CD4-positive, alpha-beta T cell treated with Interleukin-12 subunit alpha and Interleukin-12 subunit beta, for 1 hour (primary cell): ENCODE measurements at places on chromosomes 7 and 10.

DNA sequence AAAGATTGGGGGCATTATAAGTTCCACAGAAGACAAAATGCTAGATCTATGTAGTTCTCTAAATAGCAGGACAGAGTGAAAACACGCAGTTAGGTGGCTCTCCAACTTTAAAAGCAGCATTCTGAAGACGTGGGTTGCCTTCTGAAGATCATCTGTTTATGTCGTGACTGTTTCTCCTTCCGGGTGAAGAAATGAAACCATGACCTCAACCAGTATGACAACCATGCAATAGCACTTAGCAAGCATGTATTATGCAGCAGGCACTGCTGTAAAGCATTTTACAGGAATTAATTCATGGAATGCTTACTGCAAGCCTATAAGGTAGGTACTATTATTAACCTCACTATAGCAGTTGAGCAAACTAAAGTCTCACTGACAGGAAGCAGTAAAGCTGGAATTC lies 125.2 kb downstream of the SLC25A13 start:
- DNase-seq: no peak

GRCh38 chr10:61272781-61273180 lies 180.4 kb downstream of the TMEM26 start:
- no peak for DNase-seq

- no peak for DNase-seq
These were observed 189.2 kb downstream of the SEMA3D start for GRCh38 chr7:84997626-84998025.

GRCh38 chr10:4596951-4597350 lies 229.1 kb upstream of the AKR1E2 start:
- no peak for DNase-seq

DNA sequence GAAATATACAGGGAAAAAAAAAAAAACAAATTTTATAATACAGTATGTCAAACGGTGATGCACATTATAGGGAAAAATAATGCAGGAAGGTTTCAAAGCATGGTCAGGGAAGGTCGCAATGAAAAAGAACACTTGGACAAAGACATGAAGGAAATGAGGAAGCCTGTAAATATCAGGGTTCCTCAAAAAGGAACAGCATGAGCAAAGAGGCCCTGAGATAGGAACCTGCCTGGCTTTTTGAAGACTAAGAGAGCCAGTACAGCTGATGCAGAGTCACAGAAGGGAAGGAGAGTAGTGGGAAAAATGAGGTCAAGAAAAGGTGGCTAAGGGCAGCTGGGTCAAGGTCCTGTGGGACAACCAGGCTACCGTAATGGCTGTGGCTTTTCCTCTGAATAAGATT lies 1.9 kb downstream of the VPS41 start:
- no peak for DNase-seq

GRCh38 chr7:47576031-47576865 lies 5.7 kb downstream of the TNS3 start:
- no peak for DNase-seq

GRCh38 chr7:122881324-122881723 lies 4.9 kb downstream of the CADPS2 start:
- no peak for DNase-seq

DNA sequence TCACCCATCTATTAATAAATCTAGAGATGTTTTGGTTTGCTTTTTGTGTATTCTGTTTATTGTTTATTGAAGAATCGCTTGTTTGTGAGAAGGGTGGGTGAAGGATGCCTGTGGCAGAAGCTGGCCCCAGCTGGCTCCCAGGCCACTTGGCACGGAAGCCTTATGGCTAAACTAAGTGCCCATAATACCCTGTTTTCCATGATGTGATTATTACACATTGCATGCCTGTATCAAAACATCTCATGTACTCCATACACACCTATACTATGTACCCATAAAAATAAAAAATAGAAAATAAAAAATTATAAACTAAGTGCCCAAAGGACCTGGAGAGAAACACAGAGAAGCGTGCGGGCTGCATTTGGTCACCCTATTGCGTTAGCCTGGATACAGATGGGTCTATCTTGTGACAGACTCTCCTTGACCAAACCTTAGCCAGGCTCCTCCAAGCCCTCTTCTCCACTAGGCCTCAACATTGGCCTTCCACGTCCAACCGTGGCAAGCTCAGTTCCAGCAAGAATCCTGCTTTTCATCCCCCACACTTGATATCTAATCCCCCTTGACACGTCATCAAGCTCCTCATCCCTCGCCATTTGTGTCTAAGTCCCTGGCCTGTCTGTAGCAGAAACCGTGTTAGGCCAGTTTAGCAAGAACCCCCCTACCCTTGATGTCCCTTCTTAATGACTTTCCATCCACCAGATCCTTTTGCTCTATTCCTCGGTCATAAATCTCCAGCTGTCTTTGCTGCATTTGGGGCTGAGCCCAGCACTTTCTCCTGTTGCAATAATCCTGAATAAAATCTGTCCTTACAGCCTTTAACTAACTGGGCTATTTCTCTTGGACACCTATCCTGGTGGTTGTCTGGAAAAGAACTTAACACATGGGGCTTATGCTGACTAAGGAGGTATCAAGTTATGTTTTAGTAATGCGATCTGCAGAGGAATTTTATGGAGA lies 245.2 kb downstream of the TNS3 start:
- DNase-seq: no peak

DNA sequence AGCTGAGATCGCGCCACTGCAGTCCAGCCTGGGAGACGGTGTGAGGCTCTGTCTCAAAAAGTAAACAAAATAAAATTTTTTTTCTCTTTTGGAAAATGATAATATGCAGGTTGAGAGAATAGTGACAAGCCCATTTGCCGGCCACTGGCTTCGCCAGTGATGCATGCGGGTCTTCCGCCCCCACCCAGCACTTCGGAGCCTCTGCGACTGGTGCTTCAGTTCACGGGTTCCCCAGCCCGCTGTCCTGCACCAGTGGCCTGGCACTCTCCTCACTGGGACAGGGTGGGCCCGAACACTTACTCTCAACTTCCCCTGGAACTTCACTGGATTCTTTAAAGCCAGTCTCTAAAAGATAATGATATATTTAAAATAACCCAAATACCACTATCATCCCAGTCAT lies 2.7 kb downstream of the SUN1 start:
- no peak for DNase-seq

DNA sequence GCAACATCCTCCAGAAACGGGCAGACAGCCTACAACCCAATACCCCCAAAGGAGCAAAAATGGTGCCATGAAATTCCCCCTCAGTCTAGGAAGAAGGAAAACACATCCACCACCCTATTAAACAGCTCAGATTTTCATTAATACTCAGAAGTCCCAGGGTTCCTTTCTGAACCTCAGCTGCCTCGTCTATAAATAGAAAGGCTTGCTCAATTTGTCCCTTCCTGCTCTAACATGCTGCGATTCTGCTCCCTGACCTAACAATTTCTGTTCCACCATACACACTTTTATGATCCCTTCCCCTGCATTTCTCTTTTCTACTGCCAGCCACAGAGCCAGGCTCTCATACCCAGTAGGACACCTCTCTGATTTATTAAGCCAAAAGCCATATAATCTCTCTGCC lies 68.1 kb downstream of the MTERF1 start:
- no peak for DNase-seq

GRCh38 chr7:23043441-23043840 lies 29.5 kb upstream of the HYCC1 start:
- DNase-seq: no peak

DNA sequence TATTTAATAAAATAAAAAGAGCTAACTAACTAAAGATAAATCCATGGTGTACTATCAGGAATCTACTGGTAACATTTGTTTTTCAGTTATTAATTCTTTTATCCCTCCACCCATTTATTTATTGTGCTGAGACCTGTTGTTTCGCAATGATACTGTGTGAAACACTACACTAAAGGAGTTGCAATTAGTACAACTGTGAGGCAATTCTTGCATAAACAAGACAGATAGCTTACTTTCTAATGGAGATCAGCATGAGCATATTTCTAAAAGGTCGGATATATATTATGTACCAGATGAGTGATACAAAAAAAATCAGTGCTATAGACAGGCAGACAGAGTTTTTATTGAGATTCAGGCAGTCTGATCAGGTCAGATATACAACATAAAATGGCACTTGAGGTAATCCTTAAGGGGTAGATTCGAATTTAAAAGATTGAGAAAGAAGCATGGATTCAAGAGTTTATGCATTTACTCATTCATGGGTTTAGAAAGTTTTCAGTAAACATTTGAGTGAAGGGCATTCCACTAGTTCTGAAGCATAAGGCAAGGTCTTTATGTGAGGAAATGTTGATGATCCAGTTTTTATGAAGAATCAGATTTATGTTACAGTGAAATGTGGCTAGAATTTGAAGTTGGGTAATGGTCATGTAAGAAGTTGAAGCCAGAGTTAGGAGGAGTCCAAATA lies 147.6 kb downstream of the POLR1F start:
- DNase-seq: no peak

- DNase-seq: no peak
These were observed 56.6 kb upstream of the CALD1 start for GRCh38 chr7:134722786-134723322.

GRCh38 chr10:11909618-11910017 lies 86.5 kb downstream of the PROSER2 start:
- DNase-seq: no peak

- no peak for DNase-seq
These were observed 8.5 kb downstream of the RASSF4 start for GRCh38 chr10:44968091-44968490.

DNA sequence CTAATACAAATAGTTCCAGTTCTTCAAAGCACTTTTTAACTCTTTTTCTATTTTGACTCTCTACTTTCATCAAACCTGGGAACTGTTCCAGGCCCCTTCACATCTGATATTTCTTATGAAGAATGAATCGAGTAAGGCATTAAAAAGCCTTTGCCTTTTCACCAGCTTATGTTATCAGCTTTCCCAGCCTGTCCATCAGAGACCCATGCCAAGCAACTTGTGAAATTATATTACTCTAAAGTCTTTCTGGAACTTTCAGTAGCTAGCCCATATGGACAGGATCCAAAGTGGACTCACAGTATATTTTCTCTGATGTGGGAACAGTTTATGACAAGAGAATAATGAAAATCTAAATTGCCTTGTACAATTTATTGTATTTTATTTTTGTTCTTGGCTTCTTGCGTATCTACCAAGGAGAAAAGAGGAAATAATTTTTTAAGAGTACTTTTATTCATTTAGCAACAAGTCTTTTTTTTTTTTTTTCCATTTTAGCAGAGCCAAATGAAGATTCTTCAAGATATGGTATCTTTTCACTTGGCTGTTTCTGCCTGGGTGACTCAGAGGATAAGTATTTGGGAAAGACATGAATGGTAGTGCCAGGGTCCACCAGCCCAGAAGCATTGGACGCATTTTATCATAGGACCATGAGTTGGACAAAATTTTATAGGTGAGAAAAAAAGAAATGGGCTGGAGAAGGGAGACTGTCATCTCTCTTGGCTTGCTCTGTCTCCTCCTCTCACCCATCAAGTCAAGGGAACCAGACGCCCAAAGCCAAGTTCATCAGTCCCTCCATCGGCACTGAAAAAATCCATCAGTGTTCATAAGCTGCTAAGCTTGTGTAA lies 195.8 kb upstream of the NEBL start:
- DNase-seq: no peak

GRCh38 chr10:13160934-13161856 lies at the start of gene MCM10:
Gene MCM10 (plus strand): TSS chr10:13161558. CDS start chr10:13164203, 2,645 bp downstream.
- DNase-seq: peak; percentile 98

GRCh38 chr10:128721963-128722445 lies 595.8 kb upstream of the MKI67 start:
- no peak for DNase-seq

DNA sequence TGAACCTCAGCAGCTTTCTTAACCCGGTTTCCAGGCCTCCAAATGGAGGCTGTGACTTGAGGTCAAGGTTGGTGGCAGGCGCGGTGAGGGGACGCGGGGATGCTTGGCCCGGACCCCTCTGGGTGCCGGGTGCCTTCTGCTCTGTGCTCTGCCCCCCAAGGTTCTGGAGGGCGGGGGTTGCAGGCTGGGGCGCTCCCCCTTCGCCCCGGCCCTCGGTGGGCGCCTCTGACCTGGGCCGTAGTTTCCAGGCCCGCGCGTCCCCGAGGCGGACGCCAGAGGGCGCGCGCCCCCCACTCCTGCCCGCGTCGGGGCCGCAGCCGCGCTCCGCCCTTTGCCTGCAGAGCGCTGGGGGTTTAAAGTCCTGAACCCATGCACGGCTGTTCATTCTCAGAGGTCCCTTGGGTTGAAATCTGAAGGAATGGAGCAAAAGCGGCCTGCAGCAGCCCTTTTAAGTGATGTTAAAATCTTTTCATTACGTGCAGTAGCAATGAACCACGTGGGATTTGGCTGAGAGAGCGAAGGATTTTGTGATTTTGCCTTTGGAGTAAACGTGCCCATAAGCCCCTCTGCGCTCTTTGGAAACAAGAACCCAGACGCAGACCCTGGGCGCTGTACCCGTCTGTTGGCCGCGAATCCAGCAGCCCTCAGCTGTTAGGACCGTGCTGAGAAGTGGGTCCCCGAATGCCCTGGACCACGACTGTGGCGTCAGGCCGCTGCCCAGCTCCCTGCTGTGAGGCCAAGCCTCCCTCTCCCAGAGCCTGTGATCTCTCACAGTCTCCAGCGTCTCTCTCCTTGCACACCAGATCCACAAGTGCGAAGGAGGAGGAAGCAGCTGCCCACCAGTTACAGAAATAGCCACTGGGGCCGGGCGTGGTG lies 135.0 kb downstream of the ACTR3B start:
- no peak for DNase-seq

GRCh38 chr10:127875449-127875765 lies 17.3 kb downstream of the CLRN3 start:
- no peak for DNase-seq

GRCh38 chr10:126111516-126111915 lies 215.2 kb downstream of the FANK1 start:
- DNase-seq: no peak

DNA sequence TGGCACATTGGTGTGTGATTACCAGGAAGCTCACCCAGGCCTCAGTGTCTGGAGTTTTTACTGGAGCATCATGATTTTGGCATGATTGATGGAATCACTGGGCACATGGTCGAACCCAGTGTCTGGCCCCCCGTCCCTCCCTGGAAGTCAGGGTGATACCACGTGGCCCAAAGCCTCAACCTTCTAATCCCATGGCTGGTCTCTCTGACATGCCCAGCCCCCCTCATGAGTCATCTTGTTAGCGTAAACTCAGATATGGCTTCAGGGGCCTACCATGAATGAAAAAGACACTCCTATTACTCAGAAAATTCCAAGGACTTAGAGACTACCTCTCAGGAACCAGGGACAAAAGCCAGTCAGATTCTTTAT lies 109.3 kb downstream of the GRK5 start:
- DNase-seq: no peak

GRCh38 chr7:120838281-120838682 lies 19.7 kb downstream of the TSPAN12 start:
- no peak for DNase-seq

DNA sequence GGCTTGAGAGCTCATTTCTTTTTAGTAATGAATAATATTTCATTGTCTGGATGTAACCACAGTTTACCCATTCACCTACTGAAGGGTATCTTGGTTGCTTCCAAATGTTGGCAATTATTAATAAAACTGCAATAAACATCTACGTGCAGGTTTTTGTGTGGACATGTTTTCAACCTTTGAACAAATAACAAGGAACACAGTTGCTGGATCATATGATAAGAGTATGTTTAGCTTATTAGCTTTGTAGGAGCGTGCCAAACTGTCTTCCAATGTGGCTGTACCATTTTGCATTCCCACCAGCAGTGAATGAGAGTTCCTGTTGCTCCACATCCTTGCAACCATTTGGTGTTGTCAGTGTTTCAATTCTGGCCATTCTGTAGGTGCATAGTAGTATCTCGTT lies 49.0 kb downstream of the CSGALNACT2 start:
- DNase-seq: no peak

- DNase-seq: no peak
These were observed at the start of gene PRSS2 for GRCh38 chr7:142770661-142771352. Gene PRSS2 (plus strand): TSS chr7:142770970. CDS start chr7:142770983, 13 bp downstream.
